ENCODE measurements at places on chromosomes 1 and 21. TPM values are rescaled to one million over a fixed set of nuclear protein-coding genes. Genes with fewer than 3 reads are reported as not detected.

ACTA1 gene
- not detected for total RNA-seq

ENAH gene
- 155 TPM for total RNA-seq

ATF3 gene
- 0.86 TPM for total RNA-seq

EPRS1 gene
- total RNA-seq, result 116 TPM

ALX3 gene
- not detected for total RNA-seq

TNFRSF1B gene
- total RNA-seq, result not detected

DRAM2 gene
- 44.3 TPM for total RNA-seq

CLDN19 gene
- total RNA-seq, result not detected

FCRL5 gene
- total RNA-seq, result not detected

SYPL2 gene
- 0.24 TPM for total RNA-seq

Data from A172 (cell line).